Posterior vena cava (tissue), 2 donors: ENCODE measurements at places on chromosomes 3 and 15.
A peak's percentile ranks its signal among the peaks of the same experiment; 100 is the strongest.

GRCh38 chr15:85004550-85004949 lies 22.9 kb downstream of the PDE8A start:
- DNase-seq = no peak

GRCh38 chr3:65153850-65154512 lies 466.2 kb upstream of the ADAMTS9 start:
- DNase-seq = no peak

DNA sequence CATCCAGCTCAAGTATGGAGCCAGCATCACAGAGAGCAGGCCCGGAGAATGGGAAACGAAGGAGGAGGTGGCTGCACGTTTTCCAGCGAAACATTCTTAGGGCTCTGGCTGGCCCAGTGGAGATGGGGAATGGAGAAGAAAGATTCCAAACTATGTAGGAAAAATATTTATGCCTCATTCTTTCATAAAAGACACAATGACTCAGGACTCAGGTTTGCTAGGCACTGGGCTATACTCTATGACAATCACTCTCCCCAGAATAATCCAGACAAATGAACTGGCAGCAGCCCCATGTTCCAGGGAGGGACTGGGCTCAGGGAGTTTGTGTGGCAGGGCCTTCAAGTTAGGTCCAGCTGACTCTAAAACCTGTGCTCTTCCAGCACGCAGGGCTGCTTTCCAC lies 110.8 kb upstream of the RAD18 start:
- no peak for DNase-seq

GRCh38 chr15:94277485-94277884 lies 46.1 kb downstream of the MCTP2 start:
- no peak for DNase-seq

GRCh38 chr3:143210141-143210540 lies 90.6 kb downstream of the CHST2 start:
- DNase-seq = no peak

DNA sequence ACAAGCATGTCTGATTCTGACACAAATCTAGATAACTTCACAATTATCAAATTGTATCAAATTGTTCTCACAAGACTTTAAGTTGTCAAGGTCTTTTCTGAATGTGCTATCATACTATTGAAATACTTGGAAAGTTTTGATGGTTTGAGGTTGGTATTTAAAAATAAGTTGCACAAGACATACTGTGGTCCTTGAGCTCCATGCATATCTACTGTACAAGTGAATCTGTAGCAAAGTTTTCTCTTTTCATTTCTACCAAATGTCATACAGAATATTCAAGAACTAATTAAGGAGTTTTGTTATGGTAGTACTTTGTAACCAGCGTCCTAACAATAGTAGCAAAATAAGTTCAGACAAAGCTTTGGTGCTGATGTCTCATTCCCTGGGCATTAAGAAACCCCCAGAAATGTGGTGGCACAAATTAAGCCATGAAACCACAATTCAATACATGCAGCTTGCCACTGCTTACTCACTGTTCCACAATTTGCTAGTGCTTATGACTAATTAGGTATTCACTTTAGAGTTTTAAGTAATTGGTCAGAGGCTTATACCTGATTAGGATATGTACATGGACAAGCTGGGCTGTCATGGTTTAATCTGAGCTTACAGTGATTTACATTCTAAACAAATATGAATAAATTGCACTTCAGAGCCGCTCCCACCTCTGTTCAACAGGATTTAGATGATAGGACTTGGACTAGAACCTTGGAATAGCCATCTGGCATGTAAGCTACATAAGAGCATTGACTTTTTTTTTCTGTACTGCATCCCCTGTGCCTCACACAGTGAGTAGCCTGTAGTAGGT lies 8.8 kb downstream of the TBC1D23 start:
- no peak for DNase-seq

- no peak for DNase-seq
Observed at GRCh38 chr3:16318176-16318575, 53.2 kb downstream of the OXNAD1 start.

DNA sequence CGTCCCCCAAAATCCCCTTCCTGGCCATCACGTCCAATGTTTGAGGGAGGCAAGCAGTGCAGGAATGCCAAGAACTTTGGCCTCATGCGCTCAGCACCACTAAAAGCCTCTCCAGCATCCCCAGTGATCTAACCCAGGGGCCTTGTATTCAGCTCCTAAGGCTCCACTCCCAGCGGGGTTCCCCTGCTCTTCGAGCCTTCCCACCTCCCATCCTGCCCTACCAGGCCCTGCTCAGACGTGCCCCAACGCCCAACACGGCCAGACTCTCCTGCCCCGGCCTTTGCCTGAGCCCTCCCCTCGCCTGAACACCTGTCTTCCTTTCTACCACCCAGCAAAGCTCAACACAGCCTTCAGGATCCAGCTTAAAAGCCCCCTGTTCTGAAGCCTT lies 30.5 kb downstream of the PLXND1 start:
- DNase-seq = no peak

DNA sequence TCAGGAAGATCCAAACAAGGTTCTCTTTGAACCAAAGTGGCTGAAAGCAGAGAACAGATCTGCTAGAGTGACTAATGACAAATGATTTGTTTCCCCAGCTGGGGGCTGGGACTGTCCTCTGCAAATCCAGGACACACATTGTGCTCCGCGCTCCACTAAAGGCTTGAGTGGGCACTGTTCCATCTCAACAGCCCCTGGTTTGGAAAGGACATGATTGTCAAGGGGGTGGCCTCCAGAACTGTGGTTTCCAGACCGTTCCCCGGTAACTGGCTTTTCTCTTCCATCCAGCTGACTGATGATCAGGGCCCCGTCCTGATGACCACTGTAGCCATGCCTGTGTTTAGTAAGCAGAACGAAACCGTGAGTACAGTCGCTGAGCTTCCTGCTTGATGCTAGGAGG lies 91.0 kb downstream of the LRTM1 start:
- no peak for DNase-seq

GRCh38 chr15:68584756-68585573 lies 6.2 kb downstream of the CORO2B start:
- DNase-seq = peak; percentile 45

GRCh38 chr3:40975711-40976121 lies 223.6 kb upstream of the CTNNB1 start:
- no peak for DNase-seq

- no peak for DNase-seq
Observed at GRCh38 chr15:89196994-89197393, 24.4 kb downstream of the RLBP1 start.

- DNase-seq = no peak
Observed at GRCh38 chr15:76060118-76060989, 569 bp downstream of the TMEM266 start.

- DNase-seq = no peak
Observed at GRCh38 chr3:176934698-176935097, 262.6 kb downstream of the TBL1XR1 start.

GRCh38 chr3:189184566-189184965 lies 12.8 kb downstream of the TPRG1 start:
- DNase-seq = no peak

DNA sequence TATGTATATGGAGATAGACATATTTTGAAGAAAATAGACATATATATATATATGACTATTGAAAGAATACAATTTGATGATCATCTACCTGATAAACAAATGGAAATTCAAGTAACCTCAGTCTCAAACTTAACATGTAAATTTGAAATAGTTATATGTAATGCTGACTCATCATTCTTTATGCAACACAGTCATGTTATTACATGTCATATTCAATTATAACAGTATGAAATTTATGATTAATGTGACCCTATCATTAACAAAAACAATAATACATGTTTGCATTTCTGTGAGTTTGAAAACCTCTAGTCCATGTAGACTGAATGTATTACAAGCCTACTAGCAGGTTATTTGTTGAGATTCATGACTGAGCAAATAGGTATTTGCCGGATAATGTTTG lies 204.1 kb downstream of the CADM2 start:
- DNase-seq = no peak
